ENCODE measurements at places on chromosomes 1 and 21.

DNA sequence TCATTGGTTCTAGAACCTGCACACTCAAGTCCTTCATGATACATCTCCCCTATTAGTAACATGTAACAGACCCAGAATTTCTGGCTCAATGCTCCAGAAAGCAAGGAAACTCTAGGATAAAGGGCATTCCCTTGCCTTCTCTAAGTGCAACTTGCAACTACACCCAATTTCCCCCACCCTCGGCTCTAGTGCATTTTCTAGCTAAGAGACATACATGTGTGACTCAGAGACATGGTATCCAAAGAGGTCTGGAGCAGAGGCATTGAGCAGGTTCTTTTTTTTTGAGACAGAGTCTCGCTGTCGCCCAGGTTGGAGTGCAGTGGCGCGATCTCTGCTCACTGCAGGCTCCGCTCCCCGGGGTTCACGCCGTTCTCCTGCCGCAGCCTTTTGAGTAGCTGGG is 132.9 kb downstream of the ZC3H11B start:
- H3K4me1 ChIP-seq = no peaks in the 10 kb centered on the region
- H3K27me3 ChIP-seq = no peaks in the 10 kb centered on the region
- H3K4me3 ChIP-seq = no peak overlapping the region
- no peak for DNase-seq
- no peaks in the 10 kb centered on the region for H3K36me3 ChIP-seq
- H3K27ac ChIP-seq = no peak overlapping the region

- H3K4me3 ChIP-seq = no peak overlapping the region
- no peak overlapping the region for H3K27ac ChIP-seq
- no peaks in the 10 kb centered on the region for H3K4me1 ChIP-seq
- H3K36me3 ChIP-seq = no peaks in the 10 kb centered on the region
- no peaks in the 10 kb centered on the region for H3K27me3 ChIP-seq
These were observed 81.9 kb upstream of the HAO2 start for GRCh38 chr1:119286587-119287181.

GRCh38 chr1:65942476-65942875 is 149.8 kb downstream of the PDE4B start:
- H3K4me3 ChIP-seq = no peak overlapping the region
- no peaks in the 10 kb centered on the region for H3K36me3 ChIP-seq
- DNase-seq = no peak
- no peaks in the 10 kb centered on the region for H3K27me3 ChIP-seq
- no peak overlapping the region for H3K27ac ChIP-seq
- no peaks in the 10 kb centered on the region for H3K4me1 ChIP-seq

GRCh38 chr1:67468066-67468718 is 38.0 kb upstream of the SERBP1 start:
- H3K36me3 ChIP-seq = no peaks in the 10 kb centered on the region
- H3K27me3 ChIP-seq = no peaks in the 10 kb centered on the region
- H3K4me3 ChIP-seq = no peak overlapping the region

GRCh38 chr1:29298246-29298645 is 61.9 kb downstream of the PTPRU start:
- no peaks in the 10 kb centered on the region for H3K27me3 ChIP-seq
- H3K4me1 ChIP-seq = no peaks in the 10 kb centered on the region
- no peak overlapping the region for H3K27ac ChIP-seq
- peaks cover 15% of the 10 kb centered on the region for H3K36me3 ChIP-seq

- H3K27ac ChIP-seq = no peak overlapping the region
- no peaks in the 10 kb centered on the region for H3K36me3 ChIP-seq
- H3K4me3 ChIP-seq = no peak overlapping the region
- no peaks in the 10 kb centered on the region for H3K4me1 ChIP-seq
- no peaks in the 10 kb centered on the region for H3K27me3 ChIP-seq
These were observed 585.4 kb upstream of the PBX1 start for GRCh38 chr1:163973586-163973985.

- H3K27ac ChIP-seq = peak overlapping the region; percentile 78
- H3K4me3 ChIP-seq = no peak overlapping the region
- DNase-seq = no peak
These were observed 80.6 kb downstream of the TGFBR3 start for GRCh38 chr1:91805311-91805801.

DNA sequence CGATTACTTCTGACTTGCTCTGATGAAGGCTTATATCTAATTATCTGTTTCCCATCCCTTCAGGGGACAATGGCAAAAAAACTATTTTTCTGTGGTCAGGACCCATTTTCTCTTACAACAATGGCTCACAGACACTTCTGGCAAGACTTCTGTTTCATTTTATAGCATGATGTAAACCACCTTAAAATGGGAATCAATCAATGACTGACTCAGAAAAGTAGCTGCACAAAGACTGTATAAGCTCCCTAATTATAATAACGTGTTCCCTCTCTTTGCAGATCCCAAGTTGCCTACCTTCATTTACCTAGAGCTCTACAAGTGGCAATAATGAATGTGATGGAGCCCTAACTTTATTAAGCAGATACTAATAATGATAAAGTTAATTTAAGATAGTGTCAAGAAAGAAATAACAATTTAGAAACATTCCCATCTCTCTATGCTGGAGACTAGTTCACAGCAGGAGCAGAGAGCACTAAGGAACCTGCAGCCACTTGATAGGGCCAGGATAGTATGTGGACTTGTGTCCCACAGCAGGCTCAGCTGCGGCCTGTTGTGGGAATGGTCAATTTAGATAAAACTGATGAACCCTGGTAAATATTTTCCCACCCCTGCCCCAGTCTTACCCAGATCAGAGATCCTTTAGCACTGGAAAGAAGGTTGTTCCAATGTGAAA is 538 bp downstream of the GBP2 start:
- no peaks in the 10 kb centered on the region for H3K27me3 ChIP-seq
- DNase-seq = no peak
- peaks cover 15% of the 10 kb centered on the region for H3K4me1 ChIP-seq
- H3K27ac ChIP-seq = peak overlapping the region; percentile 70

DNA sequence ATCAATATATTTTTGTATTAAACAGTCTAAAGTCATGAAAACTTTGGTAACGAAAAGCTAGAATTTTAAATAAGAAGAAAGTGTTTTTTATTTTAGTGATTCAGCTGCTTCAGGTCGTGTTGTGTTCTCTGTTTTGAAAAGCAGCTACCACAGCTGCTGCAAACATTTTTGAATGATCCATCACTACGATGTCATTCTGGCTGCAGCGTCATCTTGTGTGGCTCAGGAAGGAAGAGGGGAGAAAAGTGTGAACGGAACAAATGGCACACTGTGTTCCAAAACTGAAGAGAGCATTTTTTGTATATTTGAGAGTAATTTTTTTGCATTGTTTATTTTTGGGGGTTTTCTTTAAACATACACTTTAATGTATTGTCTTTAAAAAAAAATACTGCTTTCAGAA is 323.0 kb upstream of the ADGRL2 start:
- H3K4me1 ChIP-seq = no peaks in the 10 kb centered on the region
- no peaks in the 10 kb centered on the region for H3K27me3 ChIP-seq
